ENCODE measurements at places on chromosomes 1 and 21.

DNA sequence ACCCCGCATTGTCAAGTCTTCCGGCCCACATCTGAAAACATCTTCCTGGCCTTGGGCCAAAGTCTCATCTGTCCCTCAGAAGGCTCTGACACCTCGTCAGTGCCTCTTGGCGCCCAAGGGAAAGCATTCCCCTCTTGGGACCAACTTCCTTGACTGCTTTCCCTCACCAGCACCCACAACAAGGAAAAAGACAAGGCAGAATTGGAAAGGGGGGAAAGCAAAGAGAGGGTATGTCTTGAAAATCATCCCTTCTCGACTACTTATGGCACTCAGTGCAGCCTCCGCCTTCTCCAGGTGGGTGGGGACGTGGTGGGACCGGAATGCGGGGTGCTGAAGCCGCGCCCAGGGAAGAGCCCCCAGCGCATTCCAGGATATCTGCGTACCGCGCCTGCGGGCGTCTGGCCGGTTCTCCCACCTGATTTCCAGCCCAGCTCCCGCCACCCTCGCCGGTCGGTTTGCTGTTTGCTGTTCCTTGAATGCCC, 554 bp upstream of the SLC39A1 start:
- DNase-seq = no peak

DNA sequence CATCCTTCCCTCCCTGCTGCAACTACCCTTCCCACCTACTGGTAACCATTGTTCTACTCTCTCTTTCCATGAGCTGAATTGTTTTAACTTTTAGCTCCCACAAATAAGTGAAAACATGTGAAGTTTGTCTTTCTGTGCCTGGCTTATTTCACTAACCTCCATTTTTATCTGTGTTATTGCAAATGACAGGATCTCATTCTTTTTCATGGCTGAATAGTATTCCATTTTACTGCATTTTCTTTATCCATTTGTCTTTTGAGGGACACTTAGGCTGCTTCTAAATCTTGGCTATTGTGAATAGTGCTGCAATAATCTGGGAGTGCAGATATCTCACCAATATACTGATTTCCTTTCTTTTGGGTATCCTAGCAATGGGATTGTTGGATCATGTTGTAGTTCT, 80.6 kb downstream of the NOS1AP start:
- DNase-seq = no peak

GRCh38 chr1:87508247-87508787, 179.6 kb downstream of the LMO4 start:
- no peak for DNase-seq

DNA sequence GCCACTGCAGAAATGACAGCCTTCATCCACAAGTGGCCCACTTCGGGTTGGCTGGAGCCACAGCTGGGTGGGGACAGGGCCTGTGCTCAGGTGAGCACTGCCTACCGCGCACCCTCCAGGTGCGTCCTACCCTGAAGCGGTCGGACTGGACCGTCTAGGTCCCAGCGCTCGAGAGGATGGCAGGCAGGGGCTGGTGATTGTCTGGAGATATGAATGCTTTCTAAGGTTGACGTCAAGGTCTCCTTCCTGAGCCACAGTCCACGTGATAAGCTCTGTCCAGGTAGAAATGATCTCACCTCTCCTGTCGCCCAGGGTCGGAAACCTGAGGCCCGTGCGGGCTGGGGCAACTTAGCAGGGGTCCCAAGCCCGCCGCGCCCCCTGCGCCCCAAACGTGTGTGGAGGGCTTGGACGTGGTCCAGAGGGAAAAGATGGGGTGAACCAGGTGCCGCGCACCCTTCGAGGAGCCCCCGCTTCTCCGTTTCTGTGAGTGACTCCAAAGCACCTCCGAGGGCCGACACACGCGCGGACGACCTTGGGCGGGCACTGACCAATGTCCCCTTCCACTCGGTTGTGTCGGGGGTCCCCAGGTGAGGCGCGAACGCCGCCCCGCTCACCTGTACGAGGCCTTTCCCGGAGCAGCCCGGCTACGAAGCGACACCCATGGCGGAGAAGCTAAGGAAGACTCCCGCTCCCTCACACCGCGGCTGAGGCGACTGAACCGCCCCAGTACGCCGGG, 853 bp upstream of the DOP1B start:
- DNase-seq = no peak

- no peak for DNase-seq
These were observed 19.4 kb downstream of the CXADR start for GRCh38 chr21:17532292-17532691.

DNA sequence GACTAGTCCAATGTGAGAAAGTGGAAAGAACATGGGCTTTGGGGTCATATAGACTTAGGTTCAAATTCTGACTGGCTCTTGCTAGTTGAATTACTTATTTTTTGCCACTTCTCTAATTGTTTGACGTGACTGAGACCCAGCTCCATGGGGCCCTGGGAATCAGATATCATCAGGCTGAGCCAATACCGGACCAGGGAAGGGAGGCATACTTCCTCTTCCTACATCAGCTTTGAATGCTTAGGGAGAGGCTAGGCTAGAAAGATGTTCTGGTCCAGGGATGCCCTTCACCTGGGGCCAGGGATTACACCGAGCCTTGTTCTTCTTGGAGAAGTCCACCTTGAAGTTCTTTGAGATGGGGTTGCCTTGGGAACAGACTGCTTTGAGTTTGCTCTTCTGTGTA, 3.7 kb upstream of the NR1I3 start:
- DNase-seq = no peak

DNA sequence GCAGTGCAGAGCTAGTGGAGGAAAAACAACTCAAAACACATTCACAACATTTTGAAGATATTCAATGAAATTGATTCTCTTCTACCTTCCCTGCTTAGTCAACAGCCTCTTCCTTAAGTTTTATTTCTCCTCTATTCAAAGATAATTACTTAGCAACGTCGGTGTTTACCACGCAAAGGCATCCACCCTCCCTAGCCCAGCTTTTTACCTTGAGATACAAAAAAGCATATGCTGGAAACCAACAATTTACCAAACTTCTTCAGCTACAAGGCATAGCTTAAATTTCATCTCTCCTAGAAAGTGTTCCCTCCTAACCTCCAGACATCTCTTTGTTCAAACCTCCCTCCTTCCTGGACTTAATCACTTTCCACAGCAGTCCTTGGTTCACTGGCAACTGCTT, 102.8 kb upstream of the SOD1 start:
- DNase-seq = no peak

GRCh38 chr1:149972547-149972946, 35.9 kb upstream of the MTMR11 start:
- no peak for DNase-seq

GRCh38 chr1:228273720-228274451, 66.0 kb downstream of the OBSCN start:
- DNase-seq = no peak

DNA sequence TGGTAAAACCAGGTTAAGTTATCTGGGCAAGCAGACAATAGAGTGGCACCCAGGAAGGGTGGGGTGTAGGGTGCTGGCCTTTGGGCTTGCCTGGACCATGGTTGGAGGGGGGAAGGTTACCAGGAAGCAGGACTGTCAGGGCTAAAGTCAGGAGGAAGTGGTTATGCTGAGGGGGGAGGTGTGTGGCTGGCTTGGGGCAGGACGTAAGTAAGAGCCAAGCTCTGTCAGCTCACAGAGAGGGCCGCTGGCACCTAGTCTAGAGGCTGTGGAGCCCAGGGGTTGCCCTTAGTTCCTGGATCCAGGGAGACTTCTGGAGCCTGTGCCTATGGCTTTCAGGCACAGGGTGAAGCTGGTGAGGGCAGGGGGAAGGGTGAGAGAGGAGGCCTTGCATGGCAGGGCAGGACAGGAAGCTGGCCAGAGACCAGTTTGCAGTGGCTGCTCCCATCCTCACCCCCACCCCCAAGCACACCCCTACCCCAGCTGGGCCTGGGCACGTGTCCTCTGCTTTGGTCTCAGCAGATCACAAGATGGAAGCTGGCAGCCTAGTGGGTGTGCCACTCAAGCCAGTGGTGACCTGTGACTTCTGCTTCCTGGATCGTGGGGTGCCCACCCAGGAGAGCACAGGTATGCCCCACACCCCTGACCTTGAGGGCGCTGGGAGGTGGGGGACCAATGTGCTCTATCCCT, 20.5 kb upstream of the SMYD3 start:
- DNase-seq = peak; percentile 14

DNA sequence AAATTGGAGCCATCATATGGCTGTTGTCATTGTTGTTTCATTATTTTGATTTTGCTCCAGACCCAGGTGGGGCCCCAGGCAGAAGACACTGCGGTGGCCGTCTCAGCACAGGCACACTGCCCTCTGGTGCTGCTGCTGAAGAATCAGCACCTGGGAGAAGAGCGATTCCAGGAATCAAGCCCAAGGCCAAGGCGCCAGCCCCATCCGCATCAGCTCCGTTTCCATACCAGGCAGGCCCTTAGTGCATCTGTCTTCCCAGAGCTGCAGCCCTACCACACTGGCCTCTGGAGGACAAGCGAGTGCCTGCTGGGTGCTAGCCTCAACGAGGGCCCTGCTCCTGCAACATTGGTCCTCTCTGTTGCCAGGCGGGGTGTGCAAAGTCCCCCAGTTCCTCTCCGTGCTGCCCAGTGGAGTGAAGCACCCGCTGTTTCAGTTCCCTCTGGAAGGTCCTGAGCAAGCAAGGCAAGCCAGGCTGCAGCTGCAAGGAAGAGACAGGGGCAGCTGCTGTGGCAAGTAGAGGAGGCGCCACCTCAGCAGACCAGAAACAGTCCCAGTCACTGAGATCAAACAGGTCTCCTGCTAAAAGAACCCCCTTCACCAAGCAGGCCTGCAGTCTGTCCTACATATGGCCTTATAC, 5.2 kb downstream of the GRIK3 start:
- no peak for DNase-seq

DNA sequence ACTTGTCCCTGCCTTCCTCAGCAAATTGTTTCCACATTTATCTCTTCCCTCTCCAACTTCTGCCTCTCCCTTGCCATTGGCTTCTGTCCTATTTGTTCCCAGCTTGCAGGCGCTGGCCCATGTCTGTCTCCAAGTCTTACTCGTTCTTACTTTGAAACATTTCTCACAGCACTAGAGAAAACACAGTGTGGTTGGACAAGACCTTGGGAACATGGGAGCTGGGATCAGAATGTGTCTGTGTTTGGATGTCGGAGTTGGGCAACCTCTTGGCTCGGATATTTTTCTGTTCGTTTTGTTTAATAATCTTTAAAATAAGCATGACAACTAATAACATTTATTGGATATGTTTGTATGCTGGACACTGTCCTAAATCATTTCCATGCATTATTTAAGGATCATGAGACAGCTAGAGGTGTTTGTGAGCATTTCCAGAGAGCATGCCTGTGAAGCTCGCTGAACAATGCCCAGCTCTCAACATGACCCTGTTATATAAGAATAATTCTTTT, 5.9 kb upstream of the BRWD1 start:
- DNase-seq = no peak

GRCh38 chr1:248751635-248752034, 3.9 kb downstream of the LYPD8 start:
- DNase-seq = no peak

DNA sequence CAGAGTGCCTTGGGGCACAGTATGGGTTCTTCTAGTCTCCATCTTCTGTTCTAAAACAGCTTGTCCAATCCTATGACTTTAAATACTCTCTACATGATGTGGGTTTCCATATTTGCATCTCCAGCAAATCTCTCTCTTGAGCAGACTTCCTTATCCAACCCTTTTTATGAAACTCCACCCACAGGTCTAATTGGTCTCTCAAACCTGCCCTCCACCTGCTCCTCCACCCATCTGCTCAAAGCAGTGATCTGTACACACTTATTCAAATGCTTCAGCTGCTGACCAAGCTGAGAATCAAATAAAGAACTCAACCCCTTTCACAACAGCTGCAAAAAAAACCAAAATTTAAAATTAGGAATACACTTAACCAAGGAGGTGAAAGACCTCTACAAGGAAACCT, 11.5 kb downstream of the MCOLN2 start:
- no peak for DNase-seq

DNA sequence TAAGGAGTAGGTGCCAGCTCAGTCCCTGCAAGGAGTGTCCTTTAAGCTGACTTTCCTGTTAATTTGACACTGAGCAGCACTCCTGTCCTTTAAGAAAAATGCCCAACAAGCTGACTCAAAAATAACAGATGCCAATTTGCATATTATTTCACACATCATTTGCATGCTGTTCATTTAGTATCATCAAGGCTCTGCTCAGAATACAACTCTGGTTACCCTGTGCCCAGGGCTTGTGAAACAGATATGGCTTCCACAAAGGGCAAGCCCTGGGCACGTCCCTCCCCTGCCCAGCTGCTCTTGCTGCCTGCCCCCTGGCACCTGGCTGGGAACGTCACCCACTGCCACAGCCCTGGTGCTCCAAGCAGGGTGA, 10.3 kb downstream of the KCNN3 start:
- DNase-seq = no peak

- DNase-seq = no peak
These were observed 287.0 kb upstream of the PLXNA2 start for GRCh38 chr1:208531003-208531750.

DNA sequence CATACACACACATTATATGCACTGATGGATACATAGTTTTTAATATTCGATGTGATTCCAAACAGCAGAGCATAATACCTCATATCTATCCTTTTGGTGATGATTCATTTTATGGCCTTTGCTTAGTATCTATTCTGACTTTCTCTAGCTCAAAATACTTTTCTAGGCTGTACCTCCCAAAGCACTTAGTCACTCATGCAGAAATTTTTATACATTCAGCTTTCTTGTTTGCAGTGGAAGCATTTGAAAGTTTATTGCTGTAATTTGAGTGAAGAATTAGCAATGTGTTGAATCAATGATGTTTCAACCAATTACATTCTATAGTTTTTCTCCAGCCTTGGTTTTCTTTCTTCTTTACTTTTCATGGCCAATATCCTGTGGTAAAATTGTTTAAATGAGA, 66.7 kb downstream of the LBR start:
- no peak for DNase-seq

GRCh38 chr1:45499415-45499769, 481 bp downstream of the CCDC163 start:
- DNase-seq = peak; percentile 42

- DNase-seq = no peak
These were observed 361.0 kb downstream of the ADGRL2 start for GRCh38 chr1:82161700-82162141.

DNA sequence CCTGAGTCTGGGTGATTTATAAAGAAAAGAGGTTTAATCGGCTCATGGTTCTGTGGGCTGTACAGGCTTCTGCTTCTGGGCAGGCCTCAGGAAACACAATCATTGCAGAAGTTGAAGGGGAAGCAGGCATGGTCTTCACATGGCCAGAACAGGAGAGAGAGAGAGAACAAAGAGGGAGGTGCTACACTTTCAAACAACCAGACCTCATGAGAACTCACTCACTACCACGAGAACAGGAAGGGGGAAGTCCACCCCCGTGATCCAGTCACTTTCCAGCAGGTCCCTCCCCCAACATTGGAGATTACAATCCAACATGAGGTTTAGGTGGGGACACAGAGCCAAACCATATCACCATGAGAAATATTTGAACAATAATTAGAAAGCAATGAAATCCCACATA, 222.9 kb downstream of the FAM72C start:
- DNase-seq = no peak

DNA sequence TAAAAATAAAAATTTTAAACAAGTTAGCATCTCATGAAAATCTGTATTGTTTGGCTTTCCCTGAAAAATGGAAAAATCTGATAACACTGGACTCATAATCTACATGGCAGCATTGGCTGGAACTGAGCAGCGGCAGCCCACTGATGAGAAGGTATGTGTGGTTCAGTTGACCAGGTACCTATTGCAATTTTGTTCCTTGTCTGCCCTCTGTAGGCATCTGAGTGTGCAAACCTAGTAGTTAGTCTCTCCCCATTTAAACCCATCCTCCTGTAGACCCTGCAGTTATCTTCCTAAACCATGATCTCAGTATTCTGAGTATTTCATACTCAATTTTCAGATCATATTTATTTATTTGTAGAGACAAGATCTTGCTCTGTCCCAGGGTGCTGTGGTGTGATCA, 59.4 kb upstream of the SERBP1 start:
- DNase-seq = peak; percentile 7
